PC-3 (cell line): ENCODE measurements at places on chromosomes 13 and 19. TPM values are rescaled to one million over a fixed set of nuclear protein-coding genes. Genes with fewer than 3 reads are reported as not detected.

DNA sequence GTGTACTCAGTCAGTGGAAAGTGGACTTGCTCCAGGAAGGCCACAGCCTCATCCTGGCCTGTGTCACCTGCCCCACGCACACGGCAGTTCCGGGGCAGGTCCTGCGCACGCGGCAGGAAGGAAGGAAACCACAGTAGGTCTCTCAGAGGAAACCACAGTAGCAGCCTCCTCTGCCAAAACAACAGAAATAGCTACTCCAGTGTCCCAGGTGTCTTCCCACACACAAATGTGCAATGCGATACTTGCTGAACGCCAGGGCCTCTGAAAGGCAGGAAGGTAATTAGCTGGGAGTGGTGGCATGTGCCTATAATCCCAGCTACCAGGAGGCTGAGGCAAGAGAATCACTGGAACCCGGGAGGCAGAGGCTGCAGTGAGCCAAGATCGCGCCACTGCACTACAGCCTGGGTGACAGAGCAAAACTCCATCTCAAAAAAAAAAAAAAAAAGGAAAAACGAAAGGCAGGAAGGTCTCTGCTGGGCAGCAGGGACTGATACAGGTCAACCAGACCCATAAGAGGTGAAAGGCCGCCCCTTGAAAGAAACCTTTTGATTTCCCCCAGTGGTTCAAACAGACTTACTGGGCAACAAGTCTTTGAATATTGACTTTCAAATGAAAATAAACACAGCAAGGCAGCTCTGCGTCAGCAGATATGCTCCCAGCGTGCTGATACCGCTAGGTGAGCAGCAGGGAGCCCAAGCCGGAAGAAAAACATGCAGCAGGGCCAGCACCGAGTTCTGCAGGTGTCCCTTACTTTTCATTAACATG, 49.5 kb downstream of the CRYL1 start:
- DNase-seq = no peak

DNA sequence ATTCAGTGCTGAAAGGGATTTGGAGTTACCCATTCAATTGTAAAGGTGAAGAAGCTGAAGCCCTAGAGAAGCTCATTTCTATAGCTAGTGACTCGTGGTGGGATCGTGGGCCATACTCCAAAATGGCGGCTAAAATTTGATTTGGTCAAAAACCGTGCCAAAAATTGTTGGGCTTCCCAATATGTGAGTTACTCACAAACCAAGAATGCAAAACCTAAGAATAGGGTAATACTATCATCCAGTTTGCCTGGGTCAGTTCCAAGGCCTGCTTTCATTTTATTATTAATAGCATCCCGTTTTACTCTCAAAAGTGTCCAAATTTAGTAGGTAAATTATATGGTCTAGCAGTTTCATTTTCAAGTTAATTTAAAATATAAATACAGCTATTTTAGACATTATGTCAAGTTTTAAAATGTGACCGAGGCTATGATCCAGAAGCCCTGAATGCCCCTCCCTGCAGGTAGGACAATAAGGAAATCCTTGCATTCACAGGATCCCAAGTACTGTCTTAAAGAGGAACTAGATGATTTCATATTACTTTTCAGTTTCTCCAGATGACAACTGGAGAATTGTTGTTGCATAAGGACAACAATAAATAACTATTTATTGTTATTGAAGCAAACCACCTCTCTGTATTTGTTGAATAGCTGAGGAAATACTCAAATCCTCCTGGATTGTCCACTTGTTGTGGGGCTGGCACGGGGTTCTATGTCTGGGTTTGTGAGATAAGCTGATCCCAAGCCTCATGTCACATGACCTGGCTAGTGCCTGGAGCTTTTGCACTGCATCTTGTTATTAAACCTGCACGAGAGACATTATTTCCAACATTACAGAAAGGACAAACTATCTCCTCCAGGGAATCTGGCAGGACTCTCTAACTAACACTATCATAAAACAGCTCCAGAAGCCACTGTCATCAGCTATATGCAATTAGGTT, 11.6 kb upstream of the RAP2A start:
- no peak for DNase-seq

- peak; percentile 81 for DNase-seq
These were observed 610 bp downstream of the ZNF791 start for GRCh38 chr19:12611361-12611699.

GRCh38 chr13:94033098-94033497, 446.4 kb downstream of the DCT start:
- no peak for DNase-seq

The KLK14 gene
- not detected in 2 replicates for total RNA-seq

DNA sequence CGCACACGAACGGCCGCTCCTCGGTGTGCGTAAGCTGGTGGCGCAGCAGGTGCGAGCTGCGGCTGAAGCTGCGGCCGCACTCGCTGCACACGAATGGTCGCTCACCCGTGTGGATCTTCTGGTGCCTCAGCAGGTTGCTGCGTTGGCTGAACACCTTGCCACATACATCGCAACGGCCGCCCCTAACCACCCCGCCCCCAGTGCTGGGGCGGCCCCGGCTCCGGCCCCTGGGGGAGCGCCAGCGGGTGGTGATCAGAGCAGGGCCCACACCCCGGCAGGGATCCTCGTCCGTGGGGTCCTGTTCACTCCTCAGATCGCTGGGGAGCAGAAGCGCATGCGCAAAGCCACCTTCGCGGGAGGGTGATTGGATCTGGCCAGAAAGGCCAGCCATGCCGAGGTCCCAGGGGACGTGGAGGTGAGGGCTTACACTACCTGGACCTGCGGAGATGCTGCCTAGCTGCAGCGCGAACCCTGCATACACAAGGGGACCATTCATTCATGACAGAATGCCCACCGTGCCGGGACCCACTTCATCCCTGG, 4.7 kb upstream of the UBE2M start:
- no peak for DNase-seq

DNA sequence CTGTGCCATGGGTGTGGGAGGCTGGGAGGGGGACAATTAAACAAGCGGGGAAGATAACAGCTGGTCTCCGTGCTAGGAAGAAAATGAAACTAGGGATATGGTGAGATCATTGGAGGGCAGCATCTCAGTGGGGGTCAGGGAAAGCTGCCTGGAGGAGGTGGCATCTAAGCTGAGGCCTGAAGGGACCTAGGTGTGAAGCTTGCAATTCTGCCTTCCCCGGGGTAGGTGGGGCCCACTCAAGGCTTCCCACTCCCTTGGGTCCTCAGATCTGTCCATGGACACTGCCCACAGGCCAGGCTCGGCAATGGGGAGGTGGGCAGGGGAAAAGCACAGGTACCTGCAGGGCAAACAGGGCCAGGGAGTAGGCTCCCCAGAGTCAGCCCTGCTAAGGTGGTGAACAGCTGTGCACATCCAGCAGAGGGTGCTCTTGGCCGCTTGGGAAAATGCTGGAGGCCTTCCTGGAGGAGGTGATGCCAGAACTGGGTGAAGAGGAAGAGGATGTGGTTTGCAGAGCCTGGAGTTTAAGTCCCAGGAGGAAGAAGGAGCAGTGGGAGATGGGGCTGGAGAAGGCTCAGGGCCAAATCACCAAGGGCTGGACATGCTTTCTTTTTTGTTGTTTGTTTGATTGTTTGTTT, 25.7 kb upstream of the CCNE1 start:
- no peak for DNase-seq

DNA sequence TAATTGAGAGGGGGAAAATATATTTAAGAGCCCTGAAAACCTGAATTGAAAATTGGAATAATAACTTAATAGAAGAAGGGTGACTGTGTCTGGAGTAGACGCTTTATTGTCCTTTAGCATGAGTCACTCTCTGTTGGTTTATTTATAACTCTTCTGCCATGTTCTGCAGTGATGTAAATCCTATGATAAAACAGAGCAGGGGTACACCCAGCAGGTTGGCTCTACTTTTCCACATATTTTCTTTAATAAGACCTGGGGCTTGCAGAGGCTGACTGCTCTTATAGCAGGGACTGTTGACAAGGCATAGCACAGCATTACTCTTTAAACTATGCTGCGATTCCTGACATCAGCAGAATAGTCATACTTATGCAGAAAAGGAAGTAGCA, 389.9 kb upstream of the PCDH9 start:
- DNase-seq = peak; percentile 32

GRCh38 chr13:26400545-26400944, 146.6 kb downstream of the CDK8 start:
- DNase-seq = no peak

DNA sequence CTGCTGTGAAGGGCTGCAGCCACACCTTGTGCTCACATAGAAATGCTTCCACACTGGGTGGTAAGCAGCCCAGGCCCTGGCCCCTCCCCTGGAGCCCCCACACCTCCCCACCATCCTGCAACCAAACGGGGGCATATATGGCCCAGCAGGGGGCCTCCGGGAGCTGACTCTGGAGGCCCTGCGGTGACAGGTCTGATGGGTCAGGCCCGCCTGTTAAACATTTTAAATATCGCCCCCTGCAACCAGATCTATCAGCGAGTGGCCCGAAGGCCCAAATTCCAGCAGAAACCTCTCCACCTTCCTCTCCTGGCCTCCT, 48.0 kb upstream of the KATNAL1 start:
- DNase-seq = no peak

GRCh38 chr19:48856921-48857320, 11.5 kb downstream of the PLEKHA4 start:
- DNase-seq = peak; percentile 41

DNA sequence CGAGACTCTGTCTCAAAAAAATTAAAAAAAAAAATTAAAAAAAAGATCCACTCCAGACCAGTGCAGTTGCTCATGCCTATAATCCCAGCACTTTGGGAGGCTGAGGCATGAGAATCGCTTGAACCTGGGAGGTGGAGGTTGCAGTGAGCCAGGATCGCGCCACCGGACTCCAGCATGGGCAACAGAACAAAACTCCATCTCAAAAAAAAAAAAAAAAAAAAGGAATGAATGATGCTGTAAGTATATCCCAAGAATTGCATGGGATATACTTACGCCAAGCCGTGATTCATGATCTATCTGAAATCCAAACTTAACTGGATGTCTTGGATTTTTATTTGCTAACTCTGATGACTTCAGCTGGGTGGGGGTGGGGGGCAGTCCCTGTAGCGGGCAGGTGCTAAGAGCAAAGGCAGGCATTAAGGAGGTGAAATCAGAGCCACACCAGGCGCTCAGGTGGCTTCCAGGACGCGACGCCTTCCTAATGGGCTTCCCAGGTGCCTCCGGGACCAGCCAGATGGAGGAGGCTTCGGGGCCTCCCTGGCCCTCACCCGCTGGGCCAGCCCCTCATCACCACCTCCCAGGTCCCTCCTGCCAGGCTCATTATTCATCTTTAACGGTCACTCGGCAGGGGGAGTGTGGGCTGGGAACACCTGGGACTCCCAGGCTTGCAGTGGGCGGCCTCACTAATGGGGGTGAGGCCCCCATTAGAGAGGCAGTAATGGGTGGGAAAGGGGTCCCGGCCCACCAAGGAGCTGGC, 11.4 kb upstream of the FUT5 start:
- DNase-seq = no peak

GRCh38 chr13:72132075-72132474, 265.1 kb upstream of the DACH1 start:
- no peak for DNase-seq

The OVOL3 gene
- total RNA-seq = not detected in 2 replicates

The CD22 gene
- 0.07 TPM in 1 of 2 replicates, not detected in the other for total RNA-seq

The IL27RA gene
- total RNA-seq = 14.2 and 14.7 TPM in 2 replicates

- no peak for DNase-seq
These were observed 729 bp downstream of the STK11 start for GRCh38 chr19:1206150-1206863.

The GIPR gene
- 1.9 and 4.8 TPM in 2 replicates for total RNA-seq

GRCh38 chr19:9940778-9941177, 4.5 kb upstream of the OLFM2 start:
- no peak for DNase-seq

DNA sequence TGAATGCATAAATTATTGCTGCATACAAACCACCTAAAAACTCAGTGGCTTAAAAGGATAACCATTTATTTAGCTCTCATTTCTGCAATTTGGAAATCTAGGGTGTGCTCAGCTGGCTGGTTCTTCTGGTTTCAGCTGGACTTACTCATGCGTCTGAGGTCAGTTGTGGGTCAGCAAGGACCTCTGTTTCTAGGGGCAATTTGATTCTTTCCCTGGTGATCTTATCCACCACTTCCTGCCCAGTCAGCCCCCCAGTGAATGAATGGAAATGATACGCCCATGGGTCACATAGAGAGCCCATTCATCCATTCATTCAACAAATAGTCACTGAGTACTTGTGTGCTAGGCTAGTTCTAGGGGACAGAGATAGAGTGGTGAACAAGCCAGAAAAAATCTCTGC, 9.9 kb downstream of the FXYD5 start:
- DNase-seq = no peak

The THSD1 gene
- 1.0 and 1.3 TPM in 2 replicates for total RNA-seq
